ENCODE measurements at places on chromosomes 16 and 17.

DNA sequence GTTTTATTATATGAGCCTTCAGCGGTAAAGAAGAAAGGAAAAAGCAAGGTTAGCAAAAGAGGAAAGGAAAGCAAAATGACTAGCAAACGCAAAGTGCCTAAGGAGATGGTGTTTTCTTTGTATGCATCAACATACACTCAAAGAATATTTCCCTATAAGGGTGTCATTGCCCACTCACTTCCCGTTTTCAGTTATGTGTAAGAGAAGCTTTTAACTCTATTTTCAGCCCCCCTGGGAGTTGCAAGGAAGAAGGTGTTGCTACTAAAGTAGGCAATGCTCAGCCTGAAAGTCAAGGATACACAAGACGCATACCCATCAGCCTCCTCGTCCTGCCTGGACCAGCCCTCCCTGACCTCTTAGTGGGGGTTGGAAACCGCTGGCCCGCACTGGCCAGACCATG is 267.7 kb upstream of the ZFHX3 start:
- DNase-seq, result no peak

- no peak for DNase-seq
Measured at GRCh38 chr16:55575496-55575895, 9.0 kb downstream of the CAPNS2 start.

DNA sequence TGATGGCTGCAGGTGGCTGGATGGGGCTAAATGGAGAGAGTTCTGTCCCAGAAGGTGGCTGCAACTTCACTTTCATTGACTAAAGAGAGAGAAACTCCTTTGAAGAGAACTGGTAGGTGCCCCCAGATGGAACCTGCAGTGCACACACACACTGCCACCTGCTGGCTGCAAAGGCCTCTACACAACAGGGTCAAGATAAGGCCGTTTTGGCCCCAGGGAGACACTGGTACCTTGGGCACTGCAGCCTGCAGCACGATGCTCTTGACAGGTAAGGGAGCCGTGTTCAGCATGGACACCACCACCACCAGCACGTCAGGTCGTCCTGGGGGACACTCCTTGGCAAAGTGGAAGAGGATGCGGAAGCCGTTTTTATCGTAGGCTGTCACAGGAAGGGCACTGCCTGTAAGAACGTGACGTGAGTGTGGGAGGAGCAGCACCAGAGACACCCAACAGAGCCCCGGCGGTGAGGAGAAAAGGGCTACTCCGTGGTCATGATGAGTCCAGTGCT is 22.7 kb downstream of the GGA3 start:
- peak; percentile 47 for DNase-seq

GRCh38 chr17:38464723-38465390 is 36.6 kb downstream of the ARHGAP23 start:
- DNase-seq, result no peak

DNA sequence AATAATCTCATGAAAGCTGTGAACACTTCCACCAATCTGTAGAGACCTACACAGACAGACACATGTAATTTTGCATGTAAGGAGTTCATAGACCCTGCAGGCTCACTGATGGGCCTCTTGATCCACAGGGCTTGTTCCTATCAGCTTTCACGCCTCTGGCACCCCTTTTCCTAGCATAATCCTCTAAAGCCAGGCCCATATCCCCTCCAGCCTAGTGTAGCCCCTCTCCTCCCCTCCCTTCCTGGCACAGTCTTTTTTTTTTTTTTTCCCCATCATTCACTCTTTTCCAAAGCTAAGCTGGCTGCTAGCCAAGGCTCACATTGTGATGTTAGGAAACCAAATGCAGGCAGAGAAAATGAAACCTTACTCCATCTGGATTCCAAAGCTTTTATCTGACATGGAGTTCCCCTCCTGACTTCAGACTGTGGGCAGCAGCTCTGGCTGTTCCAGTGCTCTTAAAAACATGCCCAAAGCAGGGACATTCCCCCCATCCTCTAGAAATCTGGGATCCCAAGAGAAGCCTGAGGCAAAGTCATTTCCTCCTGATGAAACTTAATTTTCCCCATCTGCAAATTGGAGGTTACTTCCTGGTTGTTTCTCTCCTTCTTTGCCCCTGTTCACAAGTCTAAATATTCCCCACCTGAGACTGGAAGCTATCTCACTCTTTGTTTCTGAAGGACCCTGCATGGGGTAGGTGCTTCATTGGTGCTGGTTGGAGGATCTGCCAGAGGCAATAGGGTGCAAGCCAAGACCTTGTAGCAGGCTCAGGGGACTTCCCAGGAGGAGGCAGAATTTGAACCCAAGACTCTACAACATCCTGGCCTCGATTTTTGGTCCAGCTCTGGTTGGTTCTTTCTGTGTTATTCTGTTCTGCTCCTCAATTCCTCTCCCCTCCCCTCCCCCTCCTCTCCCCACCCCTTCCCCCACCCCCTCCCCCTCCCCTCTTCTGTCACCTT is 9.9 kb upstream of the CCL5 start:
- no peak for DNase-seq

DNA sequence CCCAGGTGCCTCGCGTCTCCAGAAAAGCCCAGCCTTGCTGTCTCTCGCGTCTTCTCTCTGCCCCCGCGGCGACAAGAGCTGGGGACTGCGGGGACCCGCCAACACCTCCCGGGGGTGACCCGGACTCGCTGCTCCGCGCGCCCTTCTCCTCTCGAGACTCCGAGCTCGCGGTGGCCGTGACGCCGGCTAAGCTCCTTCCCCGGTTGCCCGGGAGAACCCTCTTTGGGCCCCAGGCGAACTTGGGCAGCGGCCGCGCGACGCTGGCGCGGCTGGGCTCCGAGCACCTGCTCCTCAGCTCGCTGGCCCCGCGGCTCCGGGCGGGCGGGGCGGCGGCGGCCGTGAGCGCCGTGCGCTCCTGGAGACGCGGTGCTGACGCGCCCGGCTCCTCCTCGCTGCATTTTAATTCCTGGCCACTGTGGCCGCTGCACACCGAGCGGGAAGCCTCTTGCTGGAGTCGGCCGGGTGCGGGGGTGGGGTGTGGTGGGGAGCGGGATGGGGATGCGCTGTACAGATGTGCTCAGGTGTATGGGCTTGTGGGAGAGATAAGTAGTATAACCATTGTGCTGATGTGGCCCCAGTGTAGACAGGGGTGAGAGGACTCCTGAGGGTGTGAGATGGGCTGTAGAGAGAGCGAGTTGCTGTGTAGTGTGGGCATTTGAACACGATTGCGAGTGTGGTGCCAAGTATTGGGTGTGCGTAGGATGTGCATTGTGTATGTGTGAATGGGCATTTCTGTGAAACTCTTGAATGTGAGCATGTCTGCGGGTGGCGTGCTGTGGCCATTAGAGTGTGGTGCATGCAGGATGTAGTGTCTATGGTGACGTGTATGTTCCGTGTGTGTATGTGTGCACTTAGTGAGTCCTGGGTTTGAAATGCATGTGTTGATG is at the start of gene ASIC2:
TSS of gene ASIC2 (minus strand) at position 315 of the 887 bp plus-strand sequence.
- DNase-seq, result no peak

DNA sequence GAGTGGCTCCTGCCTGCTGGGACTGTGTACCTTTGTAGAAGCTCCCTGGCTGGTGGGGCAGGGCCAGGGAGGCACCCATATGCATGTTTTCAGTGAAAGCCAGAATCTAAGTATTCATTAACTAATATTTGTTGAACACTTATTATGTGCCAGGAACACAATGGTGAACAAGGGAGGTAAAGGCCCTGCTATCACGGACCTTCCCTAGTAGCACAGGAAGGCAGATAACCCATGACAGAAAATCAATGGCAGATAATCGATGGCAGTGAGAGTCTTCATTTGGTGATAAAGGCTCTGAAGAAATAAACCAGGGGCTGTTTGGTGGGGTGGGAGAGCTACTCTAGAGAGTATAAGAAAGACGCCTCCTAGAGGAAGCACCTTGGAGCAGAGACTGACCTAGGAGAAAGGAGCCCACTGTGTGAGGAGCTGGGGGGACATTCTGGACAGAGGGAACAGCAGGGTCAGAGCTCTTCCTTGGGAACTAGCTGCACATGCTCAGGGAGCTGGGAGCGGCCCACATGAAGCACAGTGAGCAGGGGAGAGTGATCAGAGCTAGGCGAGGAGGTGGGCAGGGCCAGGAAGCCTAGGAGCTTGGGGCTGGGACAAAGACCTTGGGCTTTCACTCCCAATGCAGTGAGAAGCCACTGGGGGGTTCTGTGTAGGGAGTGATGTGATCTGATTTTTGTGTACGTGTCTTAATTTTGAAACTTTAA is 78.5 kb downstream of the SPECC1 start:
- DNase-seq, result no peak

GRCh38 chr17:77693301-77693700 is 265.2 kb upstream of the TNRC6C start:
- no peak for DNase-seq

DNA sequence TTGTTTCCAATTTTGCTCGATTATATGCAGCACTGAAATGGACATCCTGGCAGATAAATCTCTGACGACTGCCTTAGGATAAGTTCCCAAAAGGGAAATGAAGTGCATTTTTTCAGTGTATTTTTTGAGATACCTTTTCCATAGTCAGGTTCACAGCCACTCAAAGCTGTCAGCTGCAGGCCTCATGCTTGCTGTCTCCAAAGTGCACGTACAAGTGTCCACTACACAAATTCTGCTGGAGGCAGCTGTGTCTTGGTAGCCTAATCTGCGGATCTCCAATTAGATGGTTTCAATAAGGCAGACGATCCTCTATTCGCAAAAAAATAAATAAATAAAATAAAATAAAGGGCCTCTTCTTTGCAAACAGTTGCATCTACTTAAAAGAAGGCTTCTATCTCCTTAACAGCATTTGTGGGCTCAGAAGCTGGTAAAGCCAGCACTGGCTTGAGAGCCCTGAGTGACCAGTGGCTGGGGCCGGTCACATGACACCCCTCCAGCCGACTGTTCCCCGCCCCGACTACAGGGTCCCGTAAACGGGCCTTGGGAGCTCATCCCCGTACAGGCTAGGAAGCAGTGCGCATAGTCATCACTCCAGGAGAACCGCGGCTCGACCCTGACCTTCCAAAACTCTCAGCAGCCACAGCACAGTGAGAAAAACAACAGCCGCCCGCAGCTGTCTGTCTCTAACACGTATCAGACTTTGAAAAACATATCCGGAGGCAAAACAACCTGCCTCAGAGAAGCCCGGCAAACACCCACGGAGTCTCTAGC is 18.8 kb downstream of the RPH3AL start:
- no peak for DNase-seq

DNA sequence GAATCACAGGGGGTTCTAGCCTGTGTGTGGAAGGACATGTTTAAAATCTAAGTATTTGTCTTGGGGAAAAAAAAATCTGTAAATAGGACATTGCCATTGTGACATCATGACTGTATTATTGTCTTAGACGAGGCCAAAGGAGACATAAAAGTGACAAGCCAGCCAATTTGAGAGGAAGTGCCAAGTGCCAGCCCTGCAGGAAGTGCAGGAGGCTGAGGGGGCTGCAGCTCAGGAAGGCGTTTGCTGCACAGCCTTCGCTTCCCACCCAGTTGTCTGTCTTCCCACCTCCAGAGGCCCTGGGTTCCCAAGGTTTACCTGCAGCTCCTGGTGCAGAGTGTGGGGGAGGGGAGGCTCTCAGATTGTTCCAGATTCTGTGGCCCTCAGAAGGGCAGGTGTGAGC is 1.3 kb downstream of the ADCY7 start:
- no peak for DNase-seq

- DNase-seq, result no peak
Measured at GRCh38 chr16:24577167-24577566, 37.8 kb downstream of the RBBP6 start.

GRCh38 chr16:87860553-87861299 is 8.6 kb downstream of the SLC7A5 start:
- no peak for DNase-seq

GRCh38 chr17:43371227-43371821 is 27.5 kb upstream of the ARL4D start:
- DNase-seq, result no peak

DNA sequence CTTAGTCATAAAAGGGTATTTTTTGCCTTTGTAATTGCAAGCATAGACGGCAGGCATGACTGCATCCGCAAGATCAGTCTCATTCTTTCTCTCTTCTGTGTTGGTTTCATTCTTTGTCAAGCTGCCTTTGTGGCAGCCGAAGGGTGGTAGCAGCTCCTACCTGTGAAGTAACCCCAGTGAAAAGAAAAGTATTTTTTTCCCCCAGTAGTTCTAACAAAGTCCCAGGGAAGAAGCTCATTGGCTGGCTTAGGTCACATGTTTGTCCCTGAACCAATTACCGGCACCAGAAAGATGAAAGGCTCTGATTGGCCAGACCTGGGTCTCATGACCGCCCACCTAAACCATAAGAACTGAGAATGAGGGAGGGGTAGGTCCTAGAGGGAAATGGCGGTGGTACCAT is 110.7 kb downstream of the RAP1GAP2 start:
- no peak for DNase-seq

DNA sequence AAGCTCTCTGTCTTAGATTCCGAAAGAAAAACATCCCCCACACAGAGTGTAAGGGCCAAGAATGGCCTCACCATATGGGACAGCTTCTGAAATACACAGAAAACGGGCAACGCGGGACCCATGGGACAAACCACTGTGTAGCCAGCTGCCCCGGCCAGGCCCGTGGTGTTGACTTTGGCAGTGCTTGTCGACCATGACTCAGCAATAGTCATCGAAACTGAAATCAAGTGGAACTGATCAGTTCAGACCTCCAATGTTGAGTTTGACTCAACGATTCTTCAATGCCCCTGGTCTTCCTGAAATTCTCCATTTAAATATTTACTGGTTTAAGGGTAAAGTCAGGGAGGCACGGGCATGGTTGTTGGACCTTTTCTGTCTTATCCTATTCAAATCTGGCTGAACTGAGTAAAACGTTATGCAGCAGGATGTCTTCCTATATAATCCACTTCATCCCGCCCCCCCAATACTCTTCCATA is 27.5 kb downstream of the ZFHX3 start:
- no peak for DNase-seq

GRCh38 chr17:33017366-33017765 is 25.7 kb downstream of the SPACA3 start:
- no peak for DNase-seq

DNA sequence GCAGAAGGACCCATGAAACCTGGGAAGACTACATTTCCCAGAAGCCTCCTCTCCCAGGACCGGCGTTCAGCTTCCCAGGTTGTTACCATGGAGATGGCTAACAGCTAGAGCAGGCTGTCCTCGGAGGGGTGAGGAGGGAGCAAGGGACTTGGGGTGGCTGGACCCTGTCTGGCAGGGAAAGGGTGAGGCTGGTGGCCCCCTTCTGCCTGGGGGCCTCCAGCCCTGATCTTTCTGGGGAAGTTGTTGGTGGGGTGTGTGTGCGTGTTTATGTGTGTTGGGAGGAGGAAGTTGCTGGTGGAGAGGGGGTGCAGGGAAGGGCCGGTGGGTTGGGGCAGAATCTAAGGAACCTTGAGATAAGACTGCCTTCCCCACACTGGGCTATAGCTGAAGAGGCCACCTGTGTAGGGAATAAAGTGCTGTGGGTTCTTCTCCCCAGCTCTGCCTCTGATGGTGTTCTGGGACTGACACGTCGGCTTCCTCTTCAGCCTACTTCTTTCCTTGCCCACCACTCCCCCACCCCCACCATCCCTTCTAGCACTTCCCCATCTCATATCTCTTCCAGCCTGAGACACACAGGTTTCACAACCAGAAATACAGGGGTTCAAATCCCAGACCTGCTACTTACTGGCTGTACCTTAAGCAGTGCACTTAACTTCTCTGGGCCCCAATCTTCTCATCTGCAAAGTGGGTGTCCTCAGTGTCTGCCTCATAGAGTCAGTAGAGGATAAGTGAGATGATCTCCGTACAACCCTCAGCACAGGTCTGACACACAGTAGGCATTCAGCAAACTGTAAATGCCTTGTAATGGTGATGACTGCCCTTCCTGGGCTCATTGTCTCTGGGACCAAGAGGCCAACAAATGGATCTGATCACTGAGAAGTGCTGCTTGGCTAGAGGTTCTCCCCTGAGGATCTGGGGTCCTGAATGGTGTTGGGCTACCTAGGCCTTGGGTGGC is at the start of gene DRC7:
TSS of gene DRC7 (plus strand) at position 82 of the 955 bp plus-strand sequence. CDS start 3,144 bp downstream, outside the sequence.
- DNase-seq, result no peak
